MCF 10A (cell line): ENCODE measurements at places on chromosomes 1 and 21.

DNA sequence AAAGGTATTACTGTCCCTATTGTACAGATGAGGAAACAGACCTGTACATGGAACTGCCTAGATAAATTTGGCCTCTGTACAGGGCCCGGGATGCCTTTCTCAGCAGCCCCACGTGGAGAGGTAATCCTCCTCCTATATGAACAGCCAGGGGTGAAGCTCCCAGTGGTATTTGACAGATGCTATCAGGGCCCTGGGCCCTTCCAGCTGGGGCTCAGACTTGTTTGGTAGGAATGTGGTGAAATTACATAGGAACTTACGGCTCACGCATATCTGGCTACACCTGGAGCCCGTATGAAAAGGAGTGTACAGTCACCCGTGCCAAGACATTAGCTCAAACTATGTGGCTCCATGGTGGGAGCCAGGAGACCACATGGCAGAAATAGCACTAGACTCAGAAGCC lies 24.8 kb upstream of the TCEA3 start:
- no peak overlapping the region for H3K4me3 ChIP-seq
- peaks cover 36% of the 10 kb centered on the region for H3K36me3 ChIP-seq
- no peak overlapping the region for H3K27ac ChIP-seq

DNA sequence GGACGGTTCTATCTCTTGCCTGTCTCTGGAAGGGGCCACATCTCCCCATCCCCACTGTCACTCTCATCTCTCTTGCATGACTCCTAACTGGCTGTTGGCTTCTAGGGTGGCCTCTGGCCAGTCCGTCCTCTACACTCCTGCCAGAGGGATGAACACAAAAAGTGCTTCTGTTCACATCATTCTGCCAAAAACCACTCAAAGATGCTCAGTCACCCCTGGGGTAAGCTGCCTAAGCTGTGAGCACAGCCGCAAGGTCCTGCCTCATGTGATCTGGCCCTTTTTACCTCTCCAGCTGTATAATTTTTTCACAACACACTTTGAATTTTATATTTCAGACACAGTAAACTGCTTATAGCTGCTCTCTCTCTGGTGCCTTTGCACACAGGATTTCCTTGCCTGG lies 97.6 kb upstream of the CD34 start:
- no peaks in the 10 kb centered on the region for H3K27me3 ChIP-seq
- H3K4me3 ChIP-seq = no peak overlapping the region
- no peaks in the 10 kb centered on the region for H3K36me3 ChIP-seq
- H3K27ac ChIP-seq = no peak overlapping the region
- H3K4me1 ChIP-seq = peaks cover 18% of the 10 kb centered on the region

GRCh38 chr1:30572192-30572591 lies 151.2 kb downstream of the MATN1 start:
- no peak overlapping the region for H3K4me3 ChIP-seq
- H3K27me3 ChIP-seq = no peaks in the 10 kb centered on the region
- no peak overlapping the region for H3K27ac ChIP-seq
- H3K4me1 ChIP-seq = peaks cover 10% of the 10 kb centered on the region
- H3K36me3 ChIP-seq = no peaks in the 10 kb centered on the region

- H3K27me3 ChIP-seq = no peaks in the 10 kb centered on the region
- no peak for DNase-seq
- no peak overlapping the region for H3K4me3 ChIP-seq
- no peak overlapping the region for H3K27ac ChIP-seq
These were observed 23.0 kb downstream of the ARV1 start for GRCh38 chr1:231001892-231002291.

DNA sequence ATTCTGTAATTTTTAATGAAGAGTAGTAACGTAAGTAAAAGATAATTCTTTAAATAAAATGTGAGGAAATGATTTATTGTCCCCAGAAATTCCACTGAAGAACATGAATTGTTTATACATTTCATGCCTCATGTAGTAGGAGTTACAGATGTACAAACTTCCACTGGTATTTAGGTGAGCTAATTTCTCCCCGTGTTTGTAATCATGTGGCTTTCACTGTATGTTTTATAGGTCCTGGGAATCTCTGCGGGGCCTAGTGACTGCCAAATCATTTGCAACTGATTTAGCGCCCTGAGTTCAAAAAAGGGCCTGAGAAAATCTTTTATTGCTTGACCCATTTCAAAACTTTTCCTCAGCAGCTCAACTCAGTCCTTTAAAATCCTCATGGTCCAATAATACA lies 30.5 kb upstream of the FASLG start:
- H3K36me3 ChIP-seq = no peaks in the 10 kb centered on the region
- DNase-seq = no peak
- H3K27ac ChIP-seq = no peak overlapping the region
- peaks cover 18% of the 10 kb centered on the region for H3K4me1 ChIP-seq
- no peaks in the 10 kb centered on the region for H3K27me3 ChIP-seq
- H3K4me3 ChIP-seq = no peak overlapping the region

GRCh38 chr1:180633057-180634056 lies 1.5 kb downstream of the XPR1 start:
- H3K4me1 ChIP-seq = peaks cover 11% of the 10 kb centered on the region
- peaks cover 7% of the 10 kb centered on the region for H3K36me3 ChIP-seq
- H3K4me3 ChIP-seq = no peak overlapping the region
- DNase-seq = peak; percentile 71
- no peaks in the 10 kb centered on the region for H3K27me3 ChIP-seq
- no peak overlapping the region for H3K27ac ChIP-seq

- DNase-seq = peak; percentile 89
- peak overlapping the region; percentile 79 for H3K4me3 ChIP-seq
- peaks cover 10% of the 10 kb centered on the region for H3K4me1 ChIP-seq
- peaks cover 41% of the 10 kb centered on the region for H3K27me3 ChIP-seq
These were observed 1.7 kb upstream of the KIF26B start for GRCh38 chr1:245153081-245153551.

DNA sequence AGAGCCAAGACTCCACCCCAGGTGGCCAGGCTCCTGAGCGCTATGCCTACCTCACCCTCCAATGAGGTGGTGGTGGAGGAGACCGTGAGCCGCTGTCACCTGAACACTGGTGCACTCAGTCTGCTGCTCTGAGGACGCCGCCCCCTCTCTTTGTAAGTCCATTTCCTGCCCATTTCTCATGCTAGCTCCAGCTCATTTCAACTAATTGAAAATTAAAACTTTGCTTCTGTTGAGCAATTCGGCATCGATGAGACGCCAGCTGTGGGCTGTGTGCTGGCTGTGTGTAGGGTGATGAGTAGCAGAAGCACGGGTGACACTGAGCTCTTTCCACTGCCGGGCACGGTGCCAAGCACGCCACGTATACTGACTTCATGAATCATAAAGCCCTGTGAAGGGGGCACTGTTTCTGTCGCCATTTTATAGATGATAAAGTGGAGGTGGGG lies 11.2 kb downstream of the TNFRSF1B start:
- peak; percentile 23 for DNase-seq
- no peak overlapping the region for H3K27ac ChIP-seq
- peaks cover 23% of the 10 kb centered on the region for H3K27me3 ChIP-seq
- no peaks in the 10 kb centered on the region for H3K36me3 ChIP-seq
- H3K4me1 ChIP-seq = peaks cover 6% of the 10 kb centered on the region
- H3K4me3 ChIP-seq = no peak overlapping the region

DNA sequence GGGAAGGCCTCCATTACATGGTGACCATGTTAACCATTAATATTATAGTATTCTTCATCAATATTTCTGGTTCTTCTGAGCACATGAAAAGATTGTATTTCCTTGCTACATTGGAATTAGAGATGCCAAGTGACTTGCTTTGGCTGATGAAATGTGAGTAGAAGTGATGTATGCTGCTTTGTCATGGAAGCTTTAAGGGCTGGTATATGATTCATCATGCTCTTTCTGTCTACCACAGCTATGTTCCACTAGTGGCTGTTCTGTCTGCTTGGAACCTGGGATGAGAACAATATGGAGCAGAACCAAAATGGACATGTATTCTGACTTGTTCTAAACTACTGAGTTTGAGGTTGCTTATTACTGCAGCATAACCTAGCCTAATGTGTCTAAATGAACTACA lies 163.3 kb downstream of the TM2D1 start:
- no peak overlapping the region for H3K27ac ChIP-seq
- H3K4me1 ChIP-seq = no peaks in the 10 kb centered on the region
- DNase-seq = peak; percentile 9
- no peaks in the 10 kb centered on the region for H3K27me3 ChIP-seq

DNA sequence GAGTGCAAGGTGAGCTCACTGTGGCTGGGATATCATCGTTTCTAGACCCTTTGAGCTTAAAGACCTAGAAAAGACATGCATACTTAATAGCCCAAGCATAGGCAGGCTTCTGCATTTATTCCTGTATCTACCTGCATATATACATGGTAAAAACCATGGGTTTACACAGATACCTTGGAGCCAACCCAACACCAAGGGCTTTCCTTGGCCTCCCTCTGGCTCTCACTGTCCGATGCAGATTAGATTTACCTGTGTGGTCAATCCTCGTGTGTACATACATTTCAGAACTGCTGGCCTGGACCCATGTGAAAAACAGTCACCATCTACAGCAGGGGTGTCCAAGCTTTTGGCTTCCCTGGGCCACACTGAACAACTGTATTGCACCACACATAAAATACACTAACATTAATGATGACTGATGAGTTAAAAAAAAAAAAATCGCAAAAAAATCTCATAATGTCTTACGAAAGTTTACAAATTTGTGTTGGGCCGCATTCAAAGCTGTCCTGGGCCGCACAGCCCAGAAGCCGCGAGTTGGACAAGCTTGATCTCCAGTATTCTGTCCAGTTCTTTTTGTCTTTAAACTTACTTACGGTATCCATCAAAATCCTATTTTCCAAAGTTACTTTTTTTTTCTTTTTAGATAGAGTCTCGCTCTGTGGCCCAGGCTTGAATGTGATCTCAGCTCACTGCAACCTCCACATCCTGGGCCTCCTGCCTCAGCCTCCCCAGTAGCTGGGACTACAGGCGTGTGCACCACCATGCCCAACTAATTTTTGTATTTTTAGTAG lies 43.5 kb downstream of the WDR4 start:
- no peaks in the 10 kb centered on the region for H3K27me3 ChIP-seq
- H3K36me3 ChIP-seq = peaks cover 46% of the 10 kb centered on the region
- DNase-seq = no peak
- no peaks in the 10 kb centered on the region for H3K4me1 ChIP-seq
- H3K4me3 ChIP-seq = no peak overlapping the region
- H3K27ac ChIP-seq = no peak overlapping the region

DNA sequence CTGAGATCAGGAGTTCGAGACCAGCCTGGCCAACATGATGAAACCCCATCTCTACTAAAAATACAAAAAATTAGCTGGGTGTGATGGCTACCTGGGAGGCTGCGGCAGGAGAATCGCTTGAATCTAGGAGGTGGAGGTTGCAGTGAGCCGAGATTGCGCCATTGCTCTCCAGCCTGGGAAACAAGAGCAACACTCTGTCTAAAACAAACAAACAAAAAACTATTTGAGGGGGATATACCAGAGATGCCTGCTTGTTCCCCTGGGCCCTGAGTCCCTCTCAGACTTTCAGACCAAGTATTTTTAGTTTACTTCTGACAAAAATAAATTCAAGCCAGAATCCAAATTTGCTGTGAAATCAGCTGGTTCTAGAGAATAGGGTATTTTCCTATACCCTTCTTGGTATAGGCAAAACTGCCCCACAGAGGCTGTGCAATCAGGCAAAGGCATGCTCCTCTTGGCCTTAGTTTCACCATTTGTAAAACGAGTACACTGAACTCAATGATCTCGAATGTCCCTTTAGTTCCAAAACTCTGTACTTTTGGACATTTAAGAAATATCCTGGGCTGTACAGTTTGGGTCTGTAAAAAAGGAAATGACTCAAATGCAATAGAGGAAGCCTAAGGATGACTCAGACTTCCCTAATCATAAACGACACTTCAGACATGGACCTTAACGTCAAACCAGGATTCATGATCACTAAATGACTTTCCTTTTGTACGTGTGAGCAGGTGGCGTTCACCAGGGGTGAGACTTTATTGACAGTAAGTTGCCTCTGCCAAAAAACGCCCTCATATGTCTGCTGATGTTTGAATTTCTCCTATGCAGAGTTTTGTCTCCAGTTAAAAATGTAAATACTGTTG lies 16.1 kb downstream of the ENSA start:
- peaks cover 67% of the 10 kb centered on the region for H3K36me3 ChIP-seq
- H3K27me3 ChIP-seq = no peaks in the 10 kb centered on the region
- H3K4me3 ChIP-seq = peak overlapping the region; percentile 55

DNA sequence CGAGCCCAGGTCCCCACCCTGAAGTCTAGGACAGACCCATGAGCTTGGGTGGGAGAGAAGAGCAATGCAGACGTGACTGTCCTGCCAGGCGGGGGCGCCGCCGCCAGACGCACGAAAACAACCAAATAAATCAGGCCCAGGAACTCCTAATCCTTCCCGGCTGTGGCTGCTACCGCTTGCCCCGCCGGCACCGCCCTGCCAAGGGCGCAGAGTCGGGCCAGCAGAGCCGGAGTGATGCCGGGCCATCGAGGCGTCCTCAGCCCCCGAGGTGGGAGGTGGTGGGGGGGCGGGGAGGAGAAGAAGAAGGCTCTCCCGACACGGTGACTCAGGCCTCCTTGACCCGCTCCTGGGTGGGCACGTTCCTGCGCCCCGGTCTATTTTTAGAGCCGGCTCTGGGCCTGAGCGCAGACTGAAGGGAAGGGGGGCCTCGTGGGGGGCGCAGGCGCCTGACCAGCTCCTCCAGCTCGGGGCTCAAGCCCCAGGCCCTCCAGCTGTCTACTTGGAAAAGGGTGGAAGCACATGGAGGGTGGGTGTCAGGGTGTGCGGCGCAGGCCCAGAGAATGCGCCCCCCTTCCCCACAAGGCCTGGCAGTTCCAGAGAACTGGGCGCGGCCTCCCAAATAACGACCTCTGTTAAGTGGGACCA lies 10.7 kb upstream of the COL16A1 start:
- peaks cover 13% of the 10 kb centered on the region for H3K27me3 ChIP-seq
- no peak for DNase-seq
- peaks cover 32% of the 10 kb centered on the region for H3K4me1 ChIP-seq
- H3K36me3 ChIP-seq = no peaks in the 10 kb centered on the region

DNA sequence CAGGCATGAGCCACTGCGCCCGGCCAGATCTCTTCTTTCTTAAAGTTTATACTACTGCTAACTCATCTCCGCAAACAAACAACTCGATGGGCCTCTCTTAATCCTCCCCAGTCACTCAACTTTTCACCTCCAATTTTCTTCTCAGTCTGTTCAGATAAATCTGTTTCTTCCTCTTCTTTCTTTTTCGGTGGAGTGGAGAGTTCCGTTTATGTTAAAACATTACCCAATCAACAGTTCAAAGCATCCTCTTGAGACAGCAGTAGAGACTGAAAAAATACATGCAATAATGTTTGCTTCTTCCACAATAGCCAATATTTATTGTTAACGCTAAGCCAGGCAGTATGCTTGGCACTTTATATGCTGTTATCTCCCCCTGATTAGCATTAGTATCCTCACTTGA lies 1.4 kb upstream of the ANKRD13C start:
- peak overlapping the region; percentile 98 for H3K4me3 ChIP-seq
- H3K4me1 ChIP-seq = peaks cover 17% of the 10 kb centered on the region
- H3K36me3 ChIP-seq = peaks cover 4% of the 10 kb centered on the region
- H3K27me3 ChIP-seq = no peaks in the 10 kb centered on the region

GRCh38 chr1:90339811-90340210 lies 344.9 kb downstream of the ZNF326 start:
- no peak overlapping the region for H3K4me3 ChIP-seq
- DNase-seq = no peak
- no peaks in the 10 kb centered on the region for H3K4me1 ChIP-seq
- no peak overlapping the region for H3K27ac ChIP-seq

GRCh38 chr1:20604678-20605077 lies 15.8 kb downstream of the CDA start:
- peak; percentile 39 for DNase-seq
- H3K27me3 ChIP-seq = no peaks in the 10 kb centered on the region
- H3K36me3 ChIP-seq = no peaks in the 10 kb centered on the region
- no peak overlapping the region for H3K4me3 ChIP-seq
